Upper lobe of left lung (tissue), 6 donors: ENCODE measurements at places on chromosomes 3 and 15.

- peak; percentile 82 for DNase-seq
These were observed 76.9 kb downstream of the CACNA1D start for GRCh38 chr3:53571264-53571663.

- DNase-seq = no peak
These were observed 600.4 kb downstream of the GRM7 start for GRCh38 chr3:7461202-7461825.

GRCh38 chr3:65758876-65759598 lies 279.7 kb downstream of the MAGI1 start:
- no peak for DNase-seq

- no peak for DNase-seq
These were observed 1010.0 kb downstream of the SQOR start for GRCh38 chr15:46644501-46645481.

DNA sequence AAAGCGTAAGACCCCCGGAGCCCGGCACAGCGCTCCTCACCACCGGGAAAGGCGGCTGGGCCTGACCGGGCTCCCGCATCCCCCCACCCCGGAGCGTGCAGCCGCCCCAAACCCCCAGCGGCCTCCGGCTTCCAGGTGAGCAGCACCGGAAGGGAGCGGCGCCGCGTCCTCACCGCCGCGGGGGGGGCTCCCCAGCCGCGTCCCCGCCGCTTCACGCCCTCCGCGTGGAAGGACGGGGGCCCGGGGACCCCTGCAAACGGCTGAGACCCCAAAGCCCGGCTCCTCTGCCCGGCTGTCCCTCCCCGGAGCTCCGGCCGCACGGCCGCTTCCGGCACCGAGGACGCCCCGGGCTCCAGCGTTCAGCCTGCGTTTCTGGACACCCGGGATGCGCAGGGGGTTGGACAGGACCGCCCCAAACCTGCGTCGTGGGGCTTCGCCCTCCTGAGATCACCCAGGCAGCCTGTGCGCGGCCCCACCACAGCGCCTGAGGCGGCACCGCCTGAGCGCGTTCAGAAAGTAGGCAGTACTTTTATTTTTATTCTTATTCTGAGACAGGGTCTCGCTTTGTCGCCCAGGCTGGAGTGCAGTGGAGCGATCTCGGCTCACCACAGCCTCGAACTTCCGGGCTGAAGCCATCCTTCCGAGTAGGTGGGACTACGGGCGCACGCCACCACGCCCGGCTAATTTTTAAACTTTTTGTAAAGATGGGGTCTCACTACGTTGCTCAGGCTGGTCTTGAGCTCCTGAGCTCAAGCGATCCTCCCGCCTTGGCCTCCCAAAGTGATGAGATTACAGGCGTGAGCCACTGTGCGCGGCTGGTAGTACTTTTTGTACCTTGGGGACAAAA lies 51.6 kb upstream of the BLM start:
- DNase-seq = peak; percentile 66

- no peak for DNase-seq
These were observed 64.6 kb downstream of the CD200 start for GRCh38 chr3:112397556-112397955.

GRCh38 chr3:115927197-115927596 lies 303.9 kb downstream of the GAP43 start:
- DNase-seq = no peak

DNA sequence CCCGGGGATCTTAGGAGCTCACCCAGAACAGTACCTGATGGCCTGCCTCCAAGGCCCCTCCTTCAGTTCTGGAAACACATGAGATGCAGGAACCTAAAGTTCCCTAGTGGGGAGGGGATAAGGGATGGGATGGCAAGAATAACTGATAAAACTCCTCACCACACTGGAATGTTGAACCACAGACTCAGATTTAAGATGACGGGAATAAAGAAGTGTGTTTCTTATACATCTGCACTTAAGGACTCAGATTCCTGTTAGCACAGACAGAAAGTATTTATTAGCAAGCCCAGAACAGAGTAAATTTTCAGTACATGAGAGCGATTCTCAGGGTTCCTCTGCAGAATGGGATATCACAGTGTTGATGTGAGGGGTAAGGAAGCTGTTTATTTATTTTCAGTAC lies 245.2 kb downstream of the TLE3 start:
- DNase-seq = no peak

DNA sequence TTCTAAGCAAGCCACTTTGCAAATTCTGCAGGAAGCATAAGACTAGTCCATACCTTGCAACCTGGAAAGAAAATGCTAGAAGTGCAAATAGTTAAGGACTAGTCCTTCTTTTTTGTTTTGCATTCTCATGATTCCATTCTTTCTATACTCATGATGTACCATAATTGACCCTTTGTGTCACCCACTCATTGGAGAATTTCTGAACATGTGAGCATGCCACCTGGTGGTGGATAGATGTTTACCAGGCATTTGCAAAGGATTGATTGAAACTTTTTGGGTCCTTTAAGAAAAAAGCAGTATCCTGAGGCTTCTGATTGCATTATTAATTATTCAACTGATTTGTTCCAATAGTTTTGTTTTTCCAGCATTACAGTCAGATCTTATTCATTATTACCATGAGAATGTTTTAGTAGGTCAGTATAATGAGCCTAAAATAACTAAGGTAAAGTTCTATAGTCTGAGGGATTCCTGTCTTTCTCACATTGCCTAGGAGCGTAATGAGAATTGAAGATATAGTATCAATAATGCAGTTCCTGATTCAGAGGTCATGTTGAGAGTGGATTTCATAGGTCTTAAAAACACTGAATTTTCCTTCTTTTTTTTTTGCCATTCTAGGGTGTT lies 20.2 kb upstream of the DIPK2A start:
- DNase-seq = no peak
